ENCODE measurements at places on chromosomes 5 and 9.

DNA sequence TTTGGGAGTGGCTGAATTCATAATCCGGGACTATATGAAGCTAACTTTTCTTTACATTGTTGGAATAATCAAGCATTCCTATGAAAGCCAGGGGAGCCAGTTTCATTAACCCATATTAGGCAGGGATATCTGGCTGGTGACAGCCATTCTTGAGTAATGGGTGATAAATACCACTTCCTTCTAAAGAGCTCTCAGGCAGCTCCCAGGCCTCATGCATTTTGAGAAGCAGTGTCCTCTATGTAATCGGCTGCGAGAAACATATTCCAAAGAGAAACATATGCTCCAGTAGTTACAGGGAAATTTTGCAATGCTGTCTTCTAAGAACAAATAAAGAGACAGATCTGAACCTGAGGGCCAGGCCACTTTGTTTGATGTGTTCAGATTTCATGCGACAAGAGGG is 83.1 kb downstream of the MSX2 start:
- no peak for DNase-seq

DNA sequence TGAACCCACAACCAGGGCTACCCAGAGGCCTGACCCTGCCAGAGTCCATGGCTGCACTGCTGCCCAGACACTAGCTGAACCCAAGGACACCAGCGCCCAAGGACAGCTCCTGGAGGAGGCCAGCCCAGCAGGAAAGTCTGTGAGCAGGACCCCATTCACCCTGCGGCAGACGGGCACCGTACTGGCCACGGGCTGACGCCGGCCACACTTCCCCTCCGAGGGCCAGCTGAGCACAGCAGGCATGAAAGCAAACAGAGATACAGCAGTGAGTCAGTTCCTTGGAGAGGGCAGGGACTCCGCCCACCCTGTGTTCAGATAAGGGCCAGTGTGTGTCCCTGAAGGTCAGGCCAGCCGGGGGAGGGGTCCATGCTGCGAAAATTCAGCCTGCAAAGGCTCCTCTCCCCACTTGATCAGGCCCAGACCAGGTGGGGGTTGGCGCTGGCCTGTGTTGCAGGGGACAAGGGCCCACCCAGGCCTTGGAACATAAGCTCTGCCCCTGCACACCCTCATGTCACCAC is 3.2 kb downstream of the RNF208 start:
- DNase-seq, result no peak

- no peak for DNase-seq
Measured at GRCh38 chr5:142997591-142997990, 227.4 kb downstream of the ARHGAP26 start.

- DNase-seq, result no peak
Measured at GRCh38 chr9:113989017-113989713, 88.9 kb downstream of the AMBP start.

DNA sequence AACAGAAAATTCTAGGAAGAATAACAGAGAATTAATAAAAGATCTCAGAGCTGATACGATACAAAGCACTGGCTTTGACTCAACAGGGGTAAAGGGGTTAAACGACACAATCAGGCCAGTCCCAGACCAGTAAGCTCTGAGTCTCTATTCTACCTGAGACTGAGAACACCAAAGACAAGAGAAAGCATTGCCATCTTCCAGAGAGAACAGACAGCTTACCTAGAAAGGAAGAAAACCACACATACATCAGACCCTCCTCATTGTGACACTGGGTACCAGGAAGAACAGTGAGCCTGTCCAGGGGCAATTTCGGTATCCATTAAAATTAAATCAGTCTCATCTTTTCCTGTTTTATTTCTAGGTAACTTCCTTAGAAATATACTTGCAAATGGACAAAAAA is 41.1 kb downstream of the MRPL36 start:
- DNase-seq, result no peak

GRCh38 chr9:111414406-111414805 is 69.8 kb downstream of the ECPAS start:
- DNase-seq, result no peak

DNA sequence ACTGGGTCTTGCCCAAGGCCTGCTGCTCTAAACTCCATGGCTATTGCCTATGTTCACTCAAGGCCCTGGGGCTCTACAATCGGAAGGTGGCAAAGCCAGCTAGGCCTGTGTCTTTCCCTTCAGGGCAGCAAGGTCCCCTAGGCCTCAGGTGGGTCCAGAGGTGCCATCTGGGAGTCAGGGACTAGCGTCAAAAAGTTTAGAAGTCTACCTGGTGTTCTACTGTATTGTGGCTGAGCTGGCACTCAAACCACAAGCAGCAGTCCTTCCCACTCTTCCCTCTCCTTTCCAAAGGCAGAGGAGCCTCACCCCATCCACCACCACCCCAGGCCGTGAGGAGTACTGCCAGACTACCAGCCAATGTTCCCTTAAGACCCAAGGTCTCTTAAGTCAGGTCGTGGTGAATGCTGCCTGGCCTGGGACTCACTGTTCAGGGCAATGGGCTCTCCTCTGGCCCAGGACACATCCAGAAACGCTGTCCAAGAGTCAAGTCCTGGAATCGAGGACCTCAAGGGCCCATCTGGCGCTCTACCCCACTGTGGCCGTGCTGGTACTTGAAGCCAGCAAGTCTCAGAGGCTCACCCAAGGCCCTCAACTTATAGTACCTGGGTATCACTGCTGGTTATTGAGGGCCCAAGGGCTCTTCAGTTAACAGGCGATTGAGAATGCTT is 13.0 kb upstream of the SARDH start:
- DNase-seq, result no peak

GRCh38 chr9:113463418-113464285 is at the start of gene RGS3:
TSS of gene RGS3 (plus strand) at chr9:113463727. CDS start at chr9:113463803, 76 bp downstream.
- DNase-seq, result no peak

DNA sequence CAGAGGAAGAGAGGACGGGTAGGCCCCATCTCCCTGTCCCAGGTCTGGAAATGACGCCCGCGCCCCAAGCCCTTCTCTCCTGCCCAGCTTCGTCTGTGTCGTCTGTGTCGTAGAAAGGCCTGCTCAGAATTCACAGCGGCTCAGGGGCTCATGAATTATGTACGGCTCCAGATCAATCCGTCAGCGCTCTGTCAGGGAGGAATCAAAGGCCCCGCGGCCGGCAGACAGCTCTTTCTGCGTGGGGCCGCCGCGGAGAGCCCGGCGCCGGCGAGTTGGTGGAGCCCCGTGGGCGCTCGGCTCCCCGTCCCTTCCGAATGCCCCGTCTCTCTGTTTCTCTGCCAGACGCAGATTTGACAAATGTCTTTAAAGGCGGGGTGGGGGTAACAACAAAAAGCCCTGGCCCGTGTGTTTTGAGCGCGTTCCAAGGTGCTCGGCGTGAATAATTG is 83.8 kb upstream of the RAPGEF1 start:
- DNase-seq, result no peak

DNA sequence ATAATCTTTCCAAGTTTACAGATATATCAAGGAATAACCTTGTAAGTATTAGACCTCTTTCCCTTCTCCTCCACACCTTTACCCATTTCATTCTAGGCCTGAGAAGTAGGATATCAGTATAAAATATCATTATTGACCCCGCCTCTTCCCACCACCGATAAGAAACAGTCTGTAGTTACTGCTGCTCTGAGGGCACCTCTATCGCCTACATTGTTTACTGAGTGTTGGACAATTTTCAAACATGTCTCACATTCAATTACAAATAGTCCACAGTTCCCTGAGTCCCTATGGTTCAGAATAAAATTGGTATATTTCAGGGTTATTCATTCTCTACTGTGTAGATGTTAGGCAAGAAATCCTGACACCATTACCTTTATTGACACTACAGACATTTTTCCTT is 73.4 kb downstream of the TEK start:
- no peak for DNase-seq

GRCh38 chr9:117116084-117116483 is 298.8 kb downstream of the ASTN2 start:
- no peak for DNase-seq

DNA sequence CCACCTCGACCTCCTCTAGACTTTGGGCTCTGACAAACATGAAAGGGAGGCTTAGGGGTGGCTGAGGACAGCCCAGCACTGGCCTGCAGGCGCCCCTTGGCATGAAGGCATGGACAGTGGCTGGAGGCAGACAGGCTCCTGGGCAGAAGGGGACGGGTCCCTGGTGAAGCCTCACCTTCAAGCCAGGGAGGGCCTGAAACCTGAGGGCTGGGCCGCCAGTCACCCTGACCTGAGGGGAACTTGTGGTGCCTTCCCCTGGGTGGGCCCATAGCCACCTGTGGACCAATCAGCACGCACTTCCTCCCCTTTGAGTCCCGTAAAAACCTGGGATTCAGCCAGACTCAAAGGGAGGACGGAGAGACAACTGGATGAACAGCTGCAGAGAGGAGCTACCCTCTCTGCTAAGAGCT is 90.4 kb upstream of the PUM3 start:
- no peak for DNase-seq

- DNase-seq, result no peak
Measured at GRCh38 chr5:89117124-89117644, 234.2 kb upstream of the MEF2C start.

- DNase-seq, result no peak
Measured at GRCh38 chr5:25128606-25129005, 483.8 kb upstream of the CDH10 start.

DNA sequence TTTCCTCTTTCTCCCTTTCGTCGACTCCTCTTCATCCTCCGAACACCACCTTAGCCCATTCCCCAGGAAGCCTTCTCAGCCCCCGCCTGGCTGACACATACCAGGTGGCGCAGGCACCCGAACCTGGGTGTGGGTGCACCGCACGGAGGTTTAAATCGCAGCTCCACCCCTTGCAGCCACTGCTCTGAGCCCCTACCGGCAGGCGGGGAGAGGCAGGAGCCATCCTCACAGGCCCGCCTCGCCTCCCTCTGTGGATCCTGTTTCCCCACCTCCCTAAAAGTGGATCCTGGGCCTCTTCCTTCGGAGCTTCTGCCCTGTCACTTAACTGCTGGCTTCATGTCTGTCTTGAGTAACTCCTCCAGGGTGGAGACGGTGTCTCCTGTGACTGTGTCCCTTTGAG is 110.7 kb downstream of the OLFM1 start:
- DNase-seq, result no peak

DNA sequence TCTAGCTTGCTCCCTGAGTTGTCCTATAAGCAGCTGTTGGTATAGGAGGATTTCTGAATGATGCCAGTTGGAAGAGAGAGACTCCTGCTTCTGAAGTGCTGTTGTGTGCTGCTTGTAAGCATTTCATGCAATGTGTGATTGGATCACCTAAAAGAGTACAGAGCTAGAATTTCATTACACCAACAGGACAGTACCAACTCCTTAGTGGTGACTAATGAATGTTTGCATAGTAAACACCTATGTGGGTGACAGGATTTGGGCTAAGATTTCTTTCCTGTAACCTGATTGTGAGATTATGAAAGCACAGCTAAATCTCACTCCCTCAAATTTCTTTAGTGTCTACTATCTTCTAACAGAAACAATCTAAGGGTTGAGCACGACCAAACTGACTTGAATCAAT is 67.0 kb downstream of the GCNT1 start:
- no peak for DNase-seq

DNA sequence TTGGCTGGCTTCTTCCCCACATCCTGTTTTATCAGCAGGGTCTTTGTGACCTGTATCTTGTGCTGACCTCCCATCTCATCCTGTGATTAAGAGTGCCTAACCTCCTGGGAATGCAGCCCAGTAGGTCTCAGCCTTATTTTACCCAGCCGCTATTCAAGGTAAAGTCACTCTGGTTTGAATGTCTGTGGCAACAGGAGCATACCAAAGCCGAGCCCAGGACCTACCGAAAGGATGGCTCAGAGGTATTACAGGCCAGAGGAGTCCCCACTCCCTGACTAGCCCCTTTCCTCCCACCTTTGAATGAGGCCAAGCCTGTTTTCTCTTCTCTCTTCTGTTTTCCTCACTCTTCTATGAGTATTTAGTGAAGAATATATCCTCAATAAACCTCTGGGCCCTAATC is 271.3 kb downstream of the OSTF1 start:
- DNase-seq, result no peak

DNA sequence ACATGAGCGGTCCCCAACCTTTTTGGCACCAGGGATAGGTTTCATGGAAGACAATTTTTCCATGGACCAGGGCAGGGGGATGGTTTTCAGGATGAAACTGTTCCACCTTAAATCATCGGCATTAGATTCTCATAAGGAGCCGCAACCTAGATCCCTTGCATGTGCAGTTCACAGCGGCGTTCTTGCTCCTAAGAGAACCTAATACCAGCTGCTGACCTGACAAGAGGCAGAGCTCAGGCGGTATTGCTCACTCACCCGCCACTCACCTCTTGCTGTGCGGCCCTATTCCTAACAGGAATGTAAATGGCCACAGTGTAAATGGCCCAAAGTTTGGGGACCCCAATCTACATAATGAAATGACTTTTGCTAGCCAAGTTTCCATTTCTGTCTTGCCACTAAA is 3.1 kb upstream of the PLIN2 start:
- DNase-seq, result no peak

GRCh38 chr5:126847456-126847820 is 70.5 kb downstream of the LMNB1 start:
- DNase-seq, result no peak

DNA sequence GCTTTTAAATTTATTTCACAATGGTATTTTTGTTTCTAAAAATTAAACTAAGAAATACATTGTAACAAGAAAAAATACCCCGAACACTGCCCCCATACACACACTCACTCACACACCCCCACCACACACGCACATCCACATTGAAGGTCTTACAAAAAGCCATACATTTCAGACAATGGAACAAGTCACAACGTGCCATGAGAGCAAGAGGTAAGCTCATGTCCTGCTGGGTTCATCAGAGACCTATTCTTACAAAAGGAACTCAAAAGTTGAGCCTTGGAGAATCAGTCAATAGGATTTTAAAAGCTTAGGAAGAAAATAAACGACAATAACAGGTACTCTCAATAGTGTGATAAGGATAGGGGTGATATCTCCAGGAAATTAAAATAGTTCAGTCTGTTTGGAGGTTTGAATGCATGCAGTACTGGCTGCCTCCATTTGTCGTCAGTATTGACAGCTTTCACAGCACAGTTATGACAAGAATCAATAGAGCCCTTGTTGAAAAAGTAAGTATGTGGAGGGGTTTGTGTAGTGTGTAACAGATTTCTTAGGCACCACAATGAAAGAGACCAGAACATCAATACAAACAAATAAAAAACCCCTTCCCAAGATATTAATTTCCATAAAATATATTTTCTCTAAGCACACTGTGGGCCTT is 1826.2 kb upstream of the CDH6 start:
- DNase-seq, result no peak

GRCh38 chr5:173554989-173555705 is 61.3 kb downstream of the BOD1 start:
- no peak for DNase-seq

DNA sequence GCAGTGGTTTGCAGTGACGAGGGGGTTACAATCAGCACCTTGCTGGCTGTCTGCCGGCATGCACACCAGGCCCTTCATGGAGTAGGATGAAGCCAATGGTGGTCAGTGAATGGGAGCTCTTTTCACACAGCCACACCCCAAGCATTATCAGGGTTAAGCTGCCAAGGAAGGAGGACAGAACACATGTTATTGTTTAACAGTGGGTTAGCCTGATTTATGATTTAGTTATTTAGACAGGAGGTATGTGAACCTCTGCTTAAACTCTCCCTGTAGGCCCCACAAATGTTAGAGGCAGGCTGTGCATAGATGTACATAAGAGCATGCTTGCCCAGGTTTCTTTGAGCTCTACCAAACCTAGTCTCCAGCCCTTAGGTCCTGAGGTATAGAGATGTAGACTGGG is 262.9 kb downstream of the SPOCK1 start:
- DNase-seq, result no peak

- no peak for DNase-seq
Measured at GRCh38 chr5:145585443-145586148, 249.5 kb downstream of the PRELID2 start.
